ENCODE measurements at places on chromosomes 12 and 14.

DNA sequence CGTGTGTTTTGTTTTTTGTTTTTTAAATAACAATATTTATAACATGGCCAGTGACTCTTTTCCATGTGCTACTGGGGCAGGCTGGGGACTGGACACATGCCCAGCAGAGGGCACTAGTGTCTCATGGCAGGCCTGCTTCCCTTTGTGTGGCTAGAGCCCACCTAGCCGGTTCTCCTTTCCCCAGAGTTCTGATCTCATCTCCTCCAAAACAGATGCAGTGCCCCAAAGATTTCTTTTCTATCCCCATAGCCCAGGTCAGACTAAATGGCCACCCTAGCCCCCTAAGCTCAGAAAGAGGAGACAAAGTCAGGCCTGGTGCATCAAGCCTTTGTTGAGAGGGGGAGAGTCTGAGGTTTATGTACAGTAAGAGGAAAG, 21.2 kb downstream of the PRPF40B start:
- DNase-seq = no peak

GRCh38 chr12:39619316-39619659, 315 bp downstream of the ABCD2 start:
- peak; percentile 36 for DNase-seq

GRCh38 chr12:52018433-52019112, 11.8 kb downstream of the TAMALIN start:
- no peak for DNase-seq

- DNase-seq = no peak
These were observed 55.8 kb upstream of the CCDC175 start for GRCh38 chr14:59632381-59632780.

DNA sequence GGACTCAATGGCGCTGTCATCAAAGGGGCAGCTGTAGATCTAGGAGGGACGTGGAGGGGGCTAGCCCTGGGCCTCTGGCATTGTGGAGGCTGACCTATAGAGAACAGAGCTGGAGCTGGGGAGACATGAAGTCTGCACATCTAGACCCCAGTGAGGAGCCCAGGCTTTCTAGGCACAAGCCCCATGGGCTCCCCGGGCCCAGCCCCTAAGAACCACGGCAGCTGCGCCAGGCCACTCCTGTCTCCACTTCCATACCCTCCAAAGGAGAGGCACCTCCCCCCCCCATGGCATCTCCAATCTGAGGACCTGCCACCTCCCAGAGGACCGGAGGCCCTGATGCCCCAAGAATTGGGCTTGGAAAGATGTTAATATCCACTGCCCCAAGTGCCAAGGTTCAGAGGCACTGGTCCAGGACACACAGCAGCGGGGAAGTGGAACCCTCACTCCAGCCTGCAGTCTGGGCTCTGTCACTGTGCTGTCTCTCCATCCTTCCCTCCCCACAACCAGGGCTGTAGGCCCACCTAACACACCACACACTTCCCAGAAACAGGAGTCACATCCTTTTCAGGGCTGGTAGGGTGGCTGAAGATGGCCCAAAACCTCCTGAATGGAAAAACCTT, 4.5 kb downstream of the ANKRD9 start:
- no peak for DNase-seq

DNA sequence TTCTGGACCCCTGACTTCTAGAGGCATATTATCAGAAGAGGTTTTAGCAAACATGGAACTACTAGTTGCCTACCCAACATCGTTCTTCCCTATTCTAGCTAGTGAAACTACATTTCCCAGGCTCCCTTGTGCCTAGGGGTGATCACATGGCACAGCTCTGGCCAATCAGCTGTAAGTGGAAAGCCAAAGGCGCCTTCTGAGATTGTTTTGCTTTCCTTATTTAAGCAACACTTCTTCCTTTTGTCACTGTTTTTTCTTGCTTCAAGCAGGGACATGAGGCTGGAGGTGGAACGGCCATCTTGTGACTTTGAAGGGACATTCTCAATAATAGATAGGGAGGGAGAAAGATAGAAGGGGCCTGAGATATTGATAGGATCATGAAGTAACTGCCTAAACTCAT, 136.7 kb downstream of the ZNF664 start:
- no peak for DNase-seq

- DNase-seq = no peak
These were observed 236.0 kb downstream of the ETNK1 start for GRCh38 chr12:22860926-22861325.

GRCh38 chr12:115074617-115075016, 390.6 kb upstream of the TBX3 start:
- no peak for DNase-seq

GRCh38 chr14:69773571-69774276, 6.8 kb downstream of the SRSF5 start:
- DNase-seq = no peak

DNA sequence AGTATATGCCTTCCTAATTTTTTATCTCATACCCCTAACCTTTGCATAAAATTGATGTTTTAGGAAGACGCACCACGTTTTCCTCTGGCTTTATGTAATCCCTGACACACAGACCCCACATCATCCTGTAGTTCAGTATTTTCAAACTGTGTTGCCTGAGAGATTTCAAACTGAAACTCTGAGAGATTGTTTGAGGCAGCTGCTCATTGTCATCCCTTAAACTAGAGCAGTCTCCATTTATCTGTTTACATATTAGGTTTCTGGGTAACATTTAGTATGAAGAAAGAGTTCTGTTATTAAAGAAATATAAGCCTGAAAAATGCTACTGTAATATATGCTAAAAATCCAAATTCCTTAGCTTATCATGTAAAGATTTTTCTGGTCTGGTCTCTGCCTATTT, 24.3 kb downstream of the MNAT1 start:
- DNase-seq = no peak

DNA sequence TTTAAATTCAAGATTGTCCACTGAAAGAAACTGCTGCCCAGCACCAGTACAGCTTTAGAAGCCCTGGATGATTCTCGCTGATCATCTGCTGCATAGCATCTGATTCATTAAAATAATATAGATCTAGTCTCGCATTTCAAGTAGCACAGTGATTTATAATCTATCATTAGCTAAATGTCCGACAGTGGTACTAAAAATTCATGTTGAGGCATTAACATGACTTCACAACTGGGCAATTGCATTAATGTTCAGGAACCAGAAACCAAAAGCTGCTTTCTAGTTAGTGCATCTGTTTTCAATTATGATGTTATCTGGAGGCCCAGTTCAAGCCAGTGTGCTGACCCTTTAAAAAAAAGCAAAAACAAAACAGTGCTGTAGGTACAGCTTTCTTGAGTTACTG, 1987.2 kb upstream of the SEL1L start:
- DNase-seq = no peak

Data from cerebellar nuclear complex (tissue), 1 donor.